Activated T-cell treated with anti-CD3 and anti-CD28 coated beads, Interleukin-2, amount 50 U/mL, for 4 hours (primary cell): ENCODE measurements at places on chromosomes 7 and 10. TPM values are rescaled to one million over a fixed set of nuclear protein-coding genes. Genes with fewer than 3 reads are reported as not detected.

DNA sequence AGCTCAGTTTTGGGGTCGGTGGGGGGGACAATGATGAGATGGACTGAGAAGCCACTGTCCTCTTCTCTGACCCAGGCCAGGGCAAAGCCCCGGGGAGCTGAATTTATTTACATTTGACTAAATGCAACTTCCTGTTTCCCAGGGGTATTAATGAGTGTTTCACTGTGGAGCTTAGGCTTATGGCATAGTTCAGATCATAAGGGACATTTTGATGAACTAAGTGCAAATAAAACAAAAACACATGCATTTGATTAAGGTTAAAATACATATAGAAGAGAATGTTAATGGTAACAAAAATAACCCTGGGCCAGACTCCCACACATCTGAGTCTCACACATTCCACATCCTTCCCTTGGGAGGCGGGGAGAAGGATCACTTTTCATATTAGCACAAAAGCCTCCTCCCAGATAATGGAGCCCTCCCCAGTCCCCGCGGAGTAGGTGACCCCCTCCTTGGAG, 320.6 kb downstream of the FRMD4A start:
- no peak for DNase-seq

DNA sequence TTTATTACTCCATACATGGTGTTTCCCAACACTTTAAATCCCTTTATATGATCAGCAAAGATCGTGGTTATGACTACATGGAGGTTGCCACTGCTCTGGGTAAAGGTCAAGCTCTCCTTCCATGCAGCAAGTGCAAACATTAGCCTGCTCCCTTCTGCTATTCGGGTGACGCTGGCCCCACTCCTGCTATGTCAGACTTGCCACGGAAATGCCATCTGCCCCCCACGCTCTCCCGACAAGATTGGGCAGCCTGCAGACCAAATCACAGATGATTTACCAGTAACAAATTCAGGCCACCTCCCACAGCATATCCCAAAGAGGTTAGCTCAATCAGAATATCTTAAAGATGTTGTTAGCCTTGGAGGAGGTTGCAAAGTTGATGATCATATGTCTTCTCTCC, 77.8 kb upstream of the MGMT start:
- no peak for DNase-seq

- no peak for DNase-seq
Measured at GRCh38 chr7:33061282-33061937, 1.2 kb downstream of the NT5C3A start.

DNA sequence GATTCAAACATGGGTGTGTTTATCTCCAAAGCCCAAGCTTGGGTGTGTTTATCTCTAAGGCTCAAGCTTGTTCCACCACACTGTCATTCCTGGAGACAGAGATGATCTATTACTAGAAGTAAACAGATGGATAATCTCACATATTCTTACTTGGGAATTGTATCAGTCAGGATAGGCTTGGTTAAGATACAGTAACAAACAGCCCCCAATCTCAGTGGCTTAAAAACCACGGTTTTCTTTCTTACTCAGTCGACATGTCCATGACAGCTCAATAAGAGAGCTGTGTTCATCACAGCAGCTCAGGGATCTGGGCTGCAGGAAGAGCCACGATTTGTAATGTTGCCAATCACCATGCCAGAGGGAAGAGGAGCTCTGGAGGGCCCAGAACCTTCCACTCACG, 38.5 kb upstream of the LOXL4 start:
- DNase-seq = no peak

IKZF1 gene
- total RNA-seq = 229 TPM

GRCh38 chr7:41771717-41772116, 68.8 kb upstream of the INHBA start:
- DNase-seq = no peak

- no peak for DNase-seq
Measured at GRCh38 chr7:105857009-105857952, 19.1 kb downstream of the ATXN7L1 start.

CDK6 gene
- 347 TPM for total RNA-seq
